ENCODE measurements at places on chromosomes 1 and 21.

- DNase-seq = no peak
These were observed 46.3 kb downstream of the AGPAT3 start for GRCh38 chr21:43911015-43911934.

GRCh38 chr21:38314558-38314957 lies 57.8 kb downstream of the KCNJ15 start:
- DNase-seq = no peak

DNA sequence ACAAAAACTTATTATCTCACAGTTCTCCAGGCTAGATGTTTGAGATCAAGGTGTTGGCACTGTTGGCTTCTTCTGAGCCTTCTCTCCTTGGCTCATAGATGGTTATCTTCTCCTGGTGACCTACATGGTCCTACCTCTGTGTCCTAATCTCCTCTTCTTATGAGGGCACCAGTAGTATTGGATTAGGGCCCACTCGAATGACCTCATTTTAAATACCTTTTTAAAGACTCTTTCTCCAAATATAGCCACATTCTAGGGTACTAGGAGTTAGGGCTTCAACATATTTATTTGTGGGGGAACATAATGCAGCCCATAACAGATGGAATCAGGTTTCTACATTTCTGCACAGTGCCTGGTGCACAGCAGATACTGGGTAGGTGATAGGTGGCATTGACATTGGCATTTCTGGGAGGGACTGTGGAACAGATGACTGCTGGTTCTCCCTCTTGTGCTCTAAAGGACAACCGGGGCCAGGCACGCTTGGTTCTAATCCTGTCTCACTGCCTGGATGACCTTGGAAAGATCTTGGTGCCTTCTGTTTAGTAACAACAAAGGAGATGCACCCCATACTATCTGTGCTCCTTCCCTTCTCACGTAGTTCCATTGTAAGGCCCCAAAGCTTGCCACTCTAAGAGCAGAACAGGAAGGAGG lies 140.3 kb downstream of the PLPP3 start:
- no peak for DNase-seq

GRCh38 chr1:194968916-194969315 lies 1639.3 kb downstream of the KCNT2 start:
- no peak for DNase-seq

DNA sequence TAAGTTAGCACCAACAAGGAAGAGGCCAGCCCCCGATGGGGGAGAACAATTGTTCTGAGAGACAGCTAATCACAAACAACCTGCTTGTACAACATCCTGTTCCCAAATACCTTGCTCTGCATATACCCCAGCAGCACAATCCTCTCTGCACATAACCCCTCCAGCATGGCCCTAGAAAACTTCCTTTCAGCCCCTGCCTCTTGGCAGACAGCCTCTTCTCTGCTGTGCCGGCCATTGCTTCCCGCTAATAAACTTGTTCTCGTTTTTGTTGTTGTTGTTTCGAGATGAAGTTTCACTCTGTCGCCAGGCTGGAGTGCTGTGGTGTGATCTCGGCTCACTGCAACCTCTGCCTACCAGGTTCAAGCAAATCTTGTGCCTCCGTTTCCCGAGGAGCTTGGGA lies 392.7 kb downstream of the SMYD3 start:
- no peak for DNase-seq

- DNase-seq = no peak
These were observed 161.1 kb downstream of the KCTD3 start for GRCh38 chr1:215728169-215728568.

GRCh38 chr1:7046891-7047290 lies 261.6 kb downstream of the CAMTA1 start:
- no peak for DNase-seq

- no peak for DNase-seq
These were observed 11.6 kb upstream of the FAM20B start for GRCh38 chr1:179014123-179014522.

- DNase-seq = no peak
These were observed 25.8 kb downstream of the HYI start for GRCh38 chr1:43427941-43428340.

GRCh38 chr1:232980986-232981560 lies 30.7 kb downstream of the NTPCR start:
- no peak for DNase-seq

Data from CD4-positive, alpha-beta T cell treated with Interleukin-6 at 100 ng/mL for 8 hours (primary cell).